ENCODE measurements at places on chromosomes 5 and 9. TPM values are rescaled to one million over a fixed set of nuclear protein-coding genes. Genes with fewer than 3 reads are reported as not detected.

GRCh38 chr5:102294886-102295395 is 1.1 kb downstream of the SLCO4C1 start:
- H3K4me3 ChIP-seq = peak overlapping the region; percentile 83
- H3K36me3 ChIP-seq = peaks cover 2% of the 10 kb centered on the region
- peak overlapping the region; percentile 18 for H3K27ac ChIP-seq
- H3K27me3 ChIP-seq = peaks cover 9% of the 10 kb centered on the region

- H3K27ac ChIP-seq = no peak overlapping the region
- H3K36me3 ChIP-seq = no peaks in the 10 kb centered on the region
- peaks cover 43% of the 10 kb centered on the region for H3K27me3 ChIP-seq
- DNase-seq = peak; percentile 31
- peak overlapping the region; percentile 54 for H3K4me3 ChIP-seq
These were observed 219.2 kb downstream of the AGTPBP1 start for GRCh38 chr9:85522459-85523092.

- DNase-seq = no peak
- H3K36me3 ChIP-seq = no peaks in the 10 kb centered on the region
- H3K4me3 ChIP-seq = no peak overlapping the region
- peaks cover 27% of the 10 kb centered on the region for H3K27me3 ChIP-seq
- no peak overlapping the region for H3K27ac ChIP-seq
These were observed 161.1 kb upstream of the TBC1D2 start for GRCh38 chr9:98416294-98417248.

GRCh38 chr5:137142764-137143605 is 356.1 kb downstream of the SPOCK1 start:
- no peak overlapping the region for H3K27ac ChIP-seq
- H3K4me1 ChIP-seq = no peaks in the 10 kb centered on the region
- no peaks in the 10 kb centered on the region for H3K27me3 ChIP-seq
- no peak for DNase-seq
- no peaks in the 10 kb centered on the region for H3K36me3 ChIP-seq

- DNase-seq = no peak
- H3K27me3 ChIP-seq = no peaks in the 10 kb centered on the region
- H3K4me3 ChIP-seq = no peak overlapping the region
- H3K27ac ChIP-seq = no peak overlapping the region
- no peaks in the 10 kb centered on the region for H3K4me1 ChIP-seq
These were observed 696.7 kb upstream of the WWC1 start for GRCh38 chr5:167594750-167595149.

- peaks cover 46% of the 10 kb centered on the region for H3K4me1 ChIP-seq
- no peak overlapping the region for H3K4me3 ChIP-seq
- H3K36me3 ChIP-seq = peaks cover 93% of the 10 kb centered on the region
- no peak for DNase-seq
- no peak overlapping the region for H3K27ac ChIP-seq
These were observed 234.1 kb downstream of the AUH start for GRCh38 chr9:91127653-91128052.

DNA sequence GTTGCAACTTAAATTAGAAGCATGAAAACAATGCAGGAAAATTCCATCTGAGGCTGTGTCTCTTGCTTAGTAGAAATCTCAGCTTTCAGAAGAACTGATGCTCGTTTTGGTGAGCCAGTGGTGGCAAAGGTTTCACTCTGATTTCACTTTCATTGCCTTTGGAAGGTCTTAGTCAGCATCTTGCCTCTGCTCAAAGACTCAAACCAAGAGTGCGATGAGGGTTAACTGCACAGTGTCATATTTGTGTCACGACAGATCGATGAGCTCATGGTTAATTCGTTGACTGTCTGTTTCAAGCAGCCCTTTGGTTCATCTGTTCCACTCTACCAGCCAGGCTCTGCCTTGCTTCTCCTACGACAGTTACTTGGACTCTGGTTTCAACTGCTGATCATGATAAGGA is 331.3 kb upstream of the KIF2A start:
- DNase-seq = no peak
- H3K27me3 ChIP-seq = no peaks in the 10 kb centered on the region
- H3K4me3 ChIP-seq = no peak overlapping the region

Gene HSPB3
- total RNA-seq = not detected

Gene PCDHGC4
- not detected for total RNA-seq

GRCh38 chr5:100758780-100759179 is 144.3 kb downstream of the ST8SIA4 start:
- peaks cover 2% of the 10 kb centered on the region for H3K27me3 ChIP-seq
- H3K4me1 ChIP-seq = no peaks in the 10 kb centered on the region
- H3K4me3 ChIP-seq = no peak overlapping the region
- no peaks in the 10 kb centered on the region for H3K36me3 ChIP-seq
- no peak overlapping the region for H3K27ac ChIP-seq

GRCh38 chr9:91714874-91715615 is 235.0 kb downstream of the ROR2 start:
- DNase-seq = no peak
- H3K27ac ChIP-seq = no peak overlapping the region
- no peaks in the 10 kb centered on the region for H3K36me3 ChIP-seq

DNA sequence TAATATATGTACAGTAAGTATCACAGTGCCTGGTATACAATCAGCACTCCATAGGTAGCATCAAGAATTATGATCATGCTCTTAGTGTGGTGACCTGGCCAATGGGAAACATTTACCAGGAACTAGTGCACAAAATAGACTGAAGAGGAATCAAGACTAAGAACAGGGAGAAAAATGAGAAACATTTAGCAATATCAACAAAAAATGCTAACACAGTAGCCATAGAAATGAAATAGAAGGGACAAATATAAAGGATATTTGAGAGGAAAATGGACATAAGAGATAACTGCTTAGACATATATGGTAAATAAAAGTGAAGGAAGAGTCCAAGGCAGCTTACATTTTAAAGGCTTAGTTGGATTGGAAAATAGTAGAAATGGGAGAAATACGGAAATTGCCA is 16.5 kb upstream of the SPATA9 start:
- no peaks in the 10 kb centered on the region for H3K4me1 ChIP-seq
- H3K36me3 ChIP-seq = no peaks in the 10 kb centered on the region
- no peak for DNase-seq
- no peak overlapping the region for H3K4me3 ChIP-seq
- peaks cover 38% of the 10 kb centered on the region for H3K27me3 ChIP-seq

GRCh38 chr9:60546406-60546805 is 367.8 kb upstream of the SPATA31A5 start:
- no peak for DNase-seq
- H3K27me3 ChIP-seq = no peaks in the 10 kb centered on the region
- H3K27ac ChIP-seq = no peak overlapping the region
- H3K4me3 ChIP-seq = no peak overlapping the region
- H3K4me1 ChIP-seq = no peaks in the 10 kb centered on the region

GRCh38 chr9:36924071-36924470 is 110.0 kb downstream of the PAX5 start:
- H3K27ac ChIP-seq = no peak overlapping the region
- H3K27me3 ChIP-seq = peaks cover 7% of the 10 kb centered on the region
- H3K4me3 ChIP-seq = no peak overlapping the region
- peak; percentile 29 for DNase-seq
- H3K36me3 ChIP-seq = no peaks in the 10 kb centered on the region

DNA sequence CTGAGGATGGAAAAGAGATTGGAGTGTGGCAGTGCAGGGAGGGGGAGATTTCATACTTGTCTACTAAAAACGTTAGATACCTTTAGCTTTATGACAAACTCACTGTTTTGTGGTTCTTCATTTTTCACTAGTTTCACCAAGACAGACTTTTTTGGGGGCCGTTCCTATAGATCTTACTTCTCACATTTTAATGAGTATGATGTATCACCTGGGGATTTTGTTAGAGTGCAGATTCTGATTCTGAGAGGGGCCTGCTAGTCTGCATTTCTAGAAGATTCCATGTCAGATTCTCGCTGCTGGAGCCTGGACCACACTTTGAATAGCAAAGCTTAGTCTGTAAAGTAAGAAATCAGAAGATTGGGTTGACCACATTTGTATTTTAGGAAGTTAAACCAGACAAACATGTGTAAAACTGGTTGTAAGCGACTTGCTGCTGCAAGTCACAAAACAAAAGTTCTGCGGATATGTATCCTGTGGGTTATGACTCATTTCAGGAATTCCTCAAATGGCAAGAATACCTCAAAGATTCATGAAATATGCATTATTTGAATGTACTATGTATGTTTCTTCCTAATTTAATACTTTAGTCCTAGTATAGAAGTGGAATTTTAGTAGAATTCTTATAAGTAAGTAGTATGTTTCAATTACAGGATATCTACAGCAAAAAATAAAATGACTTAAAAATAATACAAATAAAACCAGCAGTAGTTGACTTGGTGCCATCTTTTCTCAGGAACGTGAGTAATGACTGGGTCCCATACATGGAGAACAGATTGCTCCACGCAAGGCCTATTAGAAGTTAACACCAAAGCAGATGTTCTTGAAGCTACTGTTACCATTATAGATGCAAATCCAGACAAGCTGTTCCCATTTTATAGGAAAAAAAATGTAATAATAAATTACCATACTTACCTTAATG is 27.8 kb downstream of the NFIL3 start:
- H3K27ac ChIP-seq = peak overlapping the region; percentile 77
- DNase-seq = peak; percentile 29
- H3K4me3 ChIP-seq = peak overlapping the region; percentile 41
- no peaks in the 10 kb centered on the region for H3K27me3 ChIP-seq
- peaks cover 9% of the 10 kb centered on the region for H3K36me3 ChIP-seq
- H3K4me1 ChIP-seq = peaks cover 26% of the 10 kb centered on the region

DNA sequence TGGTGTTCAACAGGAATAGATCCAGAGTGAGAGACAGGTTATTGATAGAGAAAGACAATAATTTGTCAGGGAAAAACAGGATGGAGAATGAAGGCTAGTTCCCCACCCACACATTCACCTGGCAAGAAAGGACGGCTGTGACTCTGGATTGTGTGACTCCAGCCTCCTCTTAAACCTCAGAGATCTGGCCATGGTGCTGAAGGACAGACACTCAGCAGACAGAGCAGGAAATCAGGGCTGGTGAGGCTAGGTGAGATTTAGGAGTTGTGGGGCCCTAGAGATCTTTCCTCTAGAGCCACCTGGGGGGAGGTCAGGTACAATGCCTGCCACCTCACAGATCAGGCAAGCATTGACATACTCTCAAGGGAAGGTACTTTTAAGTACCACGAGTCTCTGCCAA is 15.2 kb downstream of the OR1B1 start:
- H3K27me3 ChIP-seq = peaks cover 3% of the 10 kb centered on the region
- H3K4me3 ChIP-seq = no peak overlapping the region
- no peaks in the 10 kb centered on the region for H3K36me3 ChIP-seq
- no peak for DNase-seq
- no peak overlapping the region for H3K27ac ChIP-seq
- no peaks in the 10 kb centered on the region for H3K4me1 ChIP-seq

DNA sequence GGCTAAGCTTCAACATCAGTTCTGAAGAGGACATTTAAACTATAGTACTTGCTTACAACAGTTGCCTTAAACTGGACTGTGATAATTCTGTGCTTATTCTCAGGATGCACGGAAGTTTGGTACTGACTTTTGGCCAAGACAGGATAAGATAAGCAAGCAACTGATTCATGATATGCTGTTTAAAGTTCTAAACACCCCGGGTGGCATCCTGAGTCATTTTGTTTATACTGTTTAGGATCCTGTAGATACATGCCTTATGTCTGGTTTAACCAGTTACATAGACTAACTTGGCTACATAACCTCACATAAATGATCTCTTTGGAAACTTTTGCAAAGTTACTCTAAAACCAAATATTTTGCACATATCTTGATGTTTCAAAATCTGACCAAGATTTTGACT is 95.9 kb downstream of the CDH9 start:
- no peak overlapping the region for H3K4me3 ChIP-seq
- no peaks in the 10 kb centered on the region for H3K36me3 ChIP-seq
- H3K4me1 ChIP-seq = no peaks in the 10 kb centered on the region
- DNase-seq = no peak

GRCh38 chr5:118551716-118552115 is 436.6 kb downstream of the DTWD2 start:
- H3K36me3 ChIP-seq = no peaks in the 10 kb centered on the region
- no peaks in the 10 kb centered on the region for H3K4me1 ChIP-seq
- DNase-seq = no peak
- H3K4me3 ChIP-seq = no peak overlapping the region

Gene HSD17B3
- total RNA-seq = not detected

- no peaks in the 10 kb centered on the region for H3K27me3 ChIP-seq
- H3K36me3 ChIP-seq = no peaks in the 10 kb centered on the region
- H3K4me1 ChIP-seq = no peaks in the 10 kb centered on the region
- no peak for DNase-seq
- no peak overlapping the region for H3K27ac ChIP-seq
- no peak overlapping the region for H3K4me3 ChIP-seq
These were observed 460.0 kb downstream of the PSAT1 start for GRCh38 chr9:78756813-78757510.

Gene SLC45A2
- 0.23 TPM for total RNA-seq

GRCh38 chr9:135591506-135592330 is 30.2 kb downstream of the PAEP start:
- DNase-seq = no peak
- H3K4me1 ChIP-seq = no peaks in the 10 kb centered on the region
- no peak overlapping the region for H3K27ac ChIP-seq
- H3K27me3 ChIP-seq = peaks cover 13% of the 10 kb centered on the region
- H3K36me3 ChIP-seq = no peaks in the 10 kb centered on the region
- no peak overlapping the region for H3K4me3 ChIP-seq

Gene FAM200C
- 1.0 TPM for total RNA-seq

Gene LHX6
- not detected for total RNA-seq

Gene KIF4B
- not detected for total RNA-seq

DNA sequence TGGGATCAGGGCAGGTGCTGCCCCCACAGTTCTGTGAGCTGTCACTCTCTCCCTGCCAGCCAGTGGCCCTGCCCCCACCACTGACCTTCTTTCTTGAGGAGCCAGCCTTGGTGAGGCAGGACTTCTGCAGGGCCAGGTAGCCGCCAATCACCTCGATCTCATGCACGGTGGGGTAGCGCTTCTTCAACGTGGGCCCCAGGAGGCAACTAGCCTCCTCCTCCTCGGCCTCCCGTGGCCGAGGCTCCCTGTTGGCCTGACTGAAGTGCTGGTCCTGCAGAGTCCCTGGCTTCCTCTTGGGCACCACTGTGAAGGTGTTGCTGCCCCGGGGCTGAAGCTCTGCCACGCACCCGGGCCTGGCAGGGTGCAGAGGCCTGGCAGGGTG is 1.6 kb downstream of the TPRN start:
- no peaks in the 10 kb centered on the region for H3K27me3 ChIP-seq
- H3K36me3 ChIP-seq = no peaks in the 10 kb centered on the region
- peaks cover 26% of the 10 kb centered on the region for H3K4me1 ChIP-seq
- DNase-seq = no peak
- H3K27ac ChIP-seq = no peak overlapping the region

- H3K36me3 ChIP-seq = no peaks in the 10 kb centered on the region
- H3K27ac ChIP-seq = no peak overlapping the region
- peaks cover 6% of the 10 kb centered on the region for H3K4me1 ChIP-seq
- H3K4me3 ChIP-seq = no peak overlapping the region
- peaks cover 3% of the 10 kb centered on the region for H3K27me3 ChIP-seq
These were observed 290.8 kb downstream of the MSX2 start for GRCh38 chr5:175015028-175015685.

All from activated CD4-positive, alpha-beta memory T cell treated with anti-CD3 and anti-CD28 coated beads, Interleukin-2, amount 10 ng/mL, durations not matched to agents 7 days and 5 days (primary cell).